ENCODE measurements at places on chromosomes 12 and 14.

DNA sequence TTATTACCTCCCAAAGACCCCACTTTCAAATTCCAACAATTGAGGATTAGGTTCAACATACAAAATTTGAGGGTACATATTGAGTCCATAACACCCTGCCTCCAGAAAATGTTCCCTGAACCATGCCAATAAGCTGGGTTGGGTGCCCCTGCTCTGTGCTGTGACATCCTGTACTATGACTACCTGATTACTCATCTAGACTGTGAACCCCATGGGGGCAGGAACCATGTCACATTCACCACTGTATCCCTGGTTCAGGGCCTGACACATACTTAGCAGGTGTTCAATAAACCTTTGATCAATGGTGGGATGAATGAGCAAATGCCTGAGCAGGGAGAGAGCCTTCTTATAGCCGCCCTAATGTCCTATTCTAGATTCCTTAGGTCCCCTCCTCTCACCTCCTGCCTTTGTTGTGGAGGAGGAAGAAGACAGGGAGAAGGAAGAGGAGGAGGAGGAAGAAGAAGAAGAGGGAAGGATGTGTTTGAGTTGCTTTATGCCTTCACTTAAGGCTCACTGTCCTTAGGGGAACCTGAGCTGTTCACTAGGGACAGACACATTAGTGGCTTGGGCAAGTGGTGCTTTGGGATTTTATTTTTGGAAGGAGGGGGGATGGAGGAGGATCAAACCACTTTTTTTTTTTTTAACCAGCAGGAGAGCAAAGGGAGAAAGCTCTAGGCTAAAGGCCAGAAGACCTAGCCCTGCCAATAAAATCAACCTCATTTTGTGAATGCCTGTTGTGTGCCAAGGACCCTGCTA, 21.3 kb downstream of the GPR68 start:
- no peak for DNase-seq

- DNase-seq, result no peak
Observed at GRCh38 chr12:49797449-49797776, 30.8 kb downstream of the NCKAP5L start.

- DNase-seq, result peak; percentile 62
Observed at GRCh38 chr14:101473045-101473729, 88.1 kb upstream of the DIO3 start.

DNA sequence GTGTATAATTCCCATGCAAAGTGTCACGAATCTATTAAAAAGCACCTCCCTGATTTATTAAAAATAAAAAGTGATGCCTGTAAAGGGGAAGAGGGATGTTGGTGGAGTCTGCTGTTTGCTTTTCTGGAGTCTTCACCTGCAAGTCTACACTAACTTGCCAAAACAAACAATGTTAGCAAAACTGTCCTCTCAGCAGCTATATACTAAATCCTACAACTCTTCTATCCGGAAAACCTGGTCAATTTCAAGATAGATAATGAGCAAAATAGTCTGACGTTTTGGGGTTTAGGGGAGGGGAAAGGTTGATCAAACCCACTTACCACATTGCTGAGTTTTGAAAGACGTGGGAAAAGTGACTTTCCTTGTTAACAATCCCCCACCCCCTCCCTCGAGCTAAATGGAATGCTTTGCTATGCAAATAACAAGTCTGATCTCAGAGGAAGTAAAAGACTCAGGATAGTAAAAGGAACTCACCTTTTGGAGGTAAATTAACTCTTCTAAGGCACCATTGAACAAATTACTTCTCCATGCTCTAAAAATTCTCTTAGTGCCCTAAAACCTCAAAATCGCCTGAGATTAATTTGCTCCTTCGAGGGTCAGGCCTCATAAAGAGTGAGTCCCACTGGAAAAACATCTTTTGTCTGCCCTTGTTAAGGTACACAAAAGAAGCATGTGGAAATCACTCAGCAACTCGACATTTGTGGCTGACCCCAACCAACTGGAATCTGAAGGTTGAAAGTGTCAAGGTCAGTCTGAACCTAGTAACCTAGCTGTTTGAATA, 13.5 kb downstream of the BMP4 start:
- peak; percentile 49 for DNase-seq

DNA sequence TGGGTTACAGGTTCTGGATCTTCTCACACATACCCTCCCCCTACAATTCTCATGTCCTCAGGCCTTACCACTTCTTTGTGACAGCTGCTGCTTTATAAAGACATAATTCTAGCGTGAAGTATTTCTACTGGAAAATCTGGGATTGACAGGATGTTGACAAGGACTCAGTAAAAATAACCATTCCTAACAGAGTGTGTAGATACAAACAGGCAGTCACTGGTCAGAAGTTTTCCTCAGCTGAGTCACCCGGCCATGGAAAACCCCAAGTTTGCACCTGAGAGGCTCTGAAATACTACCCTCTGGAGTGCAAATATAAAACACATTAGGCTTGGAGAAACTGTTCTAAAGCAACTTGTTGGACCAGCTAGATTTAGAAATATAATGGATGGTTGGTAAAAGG, 54.4 kb downstream of the SPPL3 start:
- no peak for DNase-seq

DNA sequence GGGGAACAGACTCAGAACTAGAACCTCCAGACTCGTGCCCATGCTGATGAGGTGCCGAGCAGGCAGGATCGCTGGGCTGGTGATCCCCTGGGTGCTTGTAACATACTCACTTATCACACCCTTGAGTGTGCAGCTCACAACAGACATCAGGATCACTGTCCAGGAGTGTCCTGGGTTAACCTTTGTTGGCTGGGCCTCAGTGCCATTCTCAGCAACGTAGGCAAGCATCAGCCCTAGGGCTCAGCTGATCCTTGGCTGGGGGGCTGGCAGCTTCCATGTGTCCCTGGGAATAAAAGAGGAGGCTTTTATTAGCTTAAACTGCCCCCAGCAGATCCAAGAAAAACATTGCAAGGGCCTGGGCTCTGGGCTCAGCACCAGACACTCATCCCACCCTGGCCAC, 1.6 kb downstream of the TMEM229B start:
- no peak for DNase-seq

- peak; percentile 60 for DNase-seq
Observed at GRCh38 chr12:65876898-65877721, 52.8 kb downstream of the HMGA2 start.

GRCh38 chr12:100114574-100114973, 28.1 kb downstream of the BLTP3B start:
- no peak for DNase-seq

DNA sequence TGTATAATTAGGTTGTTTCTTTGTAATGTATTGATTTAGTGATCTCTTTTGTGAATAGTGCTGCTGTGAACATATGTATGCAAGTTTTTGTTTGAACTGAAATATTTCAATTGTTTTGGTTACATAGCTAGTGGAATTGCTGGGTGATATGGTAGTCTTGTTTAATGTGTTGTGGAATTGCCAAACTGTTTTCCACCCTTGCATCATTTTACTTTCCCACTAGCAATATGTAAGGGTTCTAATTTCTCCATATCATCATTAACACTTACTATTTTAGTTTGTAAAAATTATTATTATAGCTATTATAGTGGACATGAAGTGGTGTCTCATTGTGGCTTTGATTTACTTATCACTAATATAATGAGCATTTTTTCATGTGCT, 5.9 kb downstream of the G2E3 start:
- DNase-seq, result no peak

- DNase-seq, result no peak
Observed at GRCh38 chr12:123990511-123990910, 17.5 kb downstream of the ZNF664 start.

DNA sequence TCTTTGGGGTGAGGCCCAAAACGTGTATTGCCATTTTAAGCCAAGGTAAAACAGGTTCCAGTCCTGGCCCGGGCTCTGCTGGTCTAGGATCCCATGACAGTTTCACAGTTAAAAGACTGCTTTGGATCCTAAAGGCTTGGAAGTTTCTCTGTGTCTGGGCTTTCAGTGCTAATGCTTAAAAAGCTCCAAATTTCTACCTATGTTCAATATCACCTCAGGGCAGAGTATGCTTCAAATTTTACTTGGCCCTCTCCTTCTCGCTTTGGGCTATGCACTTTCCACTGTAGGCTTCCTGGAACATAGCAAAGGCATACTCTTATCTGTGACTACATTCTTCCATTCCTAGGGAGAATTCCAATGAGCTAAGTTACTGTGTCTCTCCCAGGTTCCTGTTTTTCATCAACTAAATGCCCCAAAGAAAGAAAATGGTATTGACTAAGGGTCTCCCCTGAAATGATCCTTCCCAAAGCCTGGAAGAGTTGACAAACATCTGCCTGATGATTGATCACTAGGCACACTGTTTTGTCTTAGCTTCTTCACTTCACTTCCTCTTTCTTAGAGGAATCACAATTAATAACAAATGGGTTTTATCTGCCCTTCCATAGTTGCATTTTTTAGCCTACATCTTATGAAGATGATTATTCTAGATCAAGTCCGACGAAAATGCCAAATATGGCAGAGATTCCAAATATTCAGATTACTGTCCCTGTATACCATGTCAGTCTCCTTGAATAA, 79.4 kb downstream of the TMTC2 start:
- DNase-seq, result no peak

GRCh38 chr14:87049950-87050349, 943.0 kb downstream of the GALC start:
- peak; percentile 46 for DNase-seq

GRCh38 chr12:80299976-80300375, 144.1 kb upstream of the PTPRQ start:
- no peak for DNase-seq

- DNase-seq, result no peak
Observed at GRCh38 chr14:58082491-58083098, 69.4 kb downstream of the ARMH4 start.

DNA sequence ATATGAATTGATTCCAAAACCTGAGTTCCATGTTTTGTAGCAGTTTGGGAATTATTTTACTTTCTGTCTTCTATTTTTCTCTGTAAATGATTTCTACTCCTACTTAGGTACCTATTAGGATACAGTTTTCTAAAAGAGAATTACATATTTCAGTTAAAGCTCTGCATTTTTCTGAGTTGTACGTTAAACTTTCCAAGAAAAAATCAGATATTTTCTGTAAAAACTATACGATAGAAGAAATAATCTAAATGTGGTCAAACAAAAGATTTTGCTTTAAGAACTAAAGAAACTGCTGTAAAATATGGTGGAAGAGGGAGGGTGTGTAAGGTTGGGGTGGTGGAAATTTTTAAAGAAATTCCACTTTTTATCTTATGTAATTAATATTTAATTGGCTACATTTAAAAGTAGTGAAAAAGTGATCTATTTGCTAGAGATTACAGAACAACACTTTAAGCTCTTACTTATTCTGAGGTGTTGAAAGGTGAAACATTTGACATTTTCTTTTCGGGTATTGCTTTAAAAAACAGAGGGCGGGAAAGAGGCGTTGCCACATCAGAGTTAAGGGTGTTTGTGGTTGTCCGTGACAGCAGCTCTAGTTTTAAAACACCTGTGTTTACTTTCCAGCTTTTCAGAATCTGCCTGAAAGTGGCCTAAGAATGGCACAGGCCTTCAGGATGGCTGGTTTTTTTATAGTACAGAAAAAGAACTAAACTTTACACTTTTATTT, 187.3 kb downstream of the MIPOL1 start:
- DNase-seq, result no peak

- no peak for DNase-seq
Observed at GRCh38 chr12:93813972-93814821, 137.0 kb downstream of the CRADD start.

DNA sequence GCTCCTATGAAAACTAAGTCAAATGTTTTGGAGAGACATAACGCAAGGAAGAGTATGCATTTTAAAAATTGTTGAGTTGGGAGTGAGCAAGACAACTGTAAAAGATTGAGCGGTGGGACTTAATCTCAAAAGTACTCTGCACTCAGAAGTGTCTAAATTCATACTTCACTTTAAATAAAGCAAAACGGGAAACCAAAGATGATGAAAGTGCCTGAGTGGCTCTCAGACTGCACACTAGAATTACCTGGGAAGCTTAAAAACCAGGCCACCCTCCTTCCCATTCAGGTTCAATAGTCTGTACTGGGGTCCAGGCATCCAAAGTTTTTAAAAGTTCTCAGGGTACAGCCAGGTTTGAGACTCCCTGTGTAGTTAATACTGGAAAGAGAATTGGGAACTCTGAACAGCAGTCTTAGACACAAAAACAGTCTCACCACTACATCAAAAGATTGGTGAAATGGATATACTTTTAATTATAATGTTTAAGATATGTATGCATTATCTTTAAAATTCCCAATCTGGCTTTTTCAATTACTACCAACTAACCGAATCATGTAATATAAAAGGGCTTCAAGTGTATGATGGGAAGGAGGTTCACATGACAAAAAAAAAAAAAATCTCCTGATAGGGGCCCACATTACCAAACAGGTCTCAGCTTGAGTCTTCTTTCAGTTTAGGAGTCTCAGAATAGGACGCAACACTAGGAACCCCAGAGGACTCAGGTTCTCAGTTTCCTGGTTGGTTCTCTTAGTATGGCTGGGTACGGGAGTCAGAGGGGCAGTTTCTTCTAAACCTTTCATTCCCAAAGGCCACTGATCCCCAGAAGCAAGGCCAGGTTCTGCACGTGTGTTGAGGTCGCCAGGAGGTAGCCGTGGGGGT, 1.0 kb downstream of the HOMEZ start:
- DNase-seq, result no peak

DNA sequence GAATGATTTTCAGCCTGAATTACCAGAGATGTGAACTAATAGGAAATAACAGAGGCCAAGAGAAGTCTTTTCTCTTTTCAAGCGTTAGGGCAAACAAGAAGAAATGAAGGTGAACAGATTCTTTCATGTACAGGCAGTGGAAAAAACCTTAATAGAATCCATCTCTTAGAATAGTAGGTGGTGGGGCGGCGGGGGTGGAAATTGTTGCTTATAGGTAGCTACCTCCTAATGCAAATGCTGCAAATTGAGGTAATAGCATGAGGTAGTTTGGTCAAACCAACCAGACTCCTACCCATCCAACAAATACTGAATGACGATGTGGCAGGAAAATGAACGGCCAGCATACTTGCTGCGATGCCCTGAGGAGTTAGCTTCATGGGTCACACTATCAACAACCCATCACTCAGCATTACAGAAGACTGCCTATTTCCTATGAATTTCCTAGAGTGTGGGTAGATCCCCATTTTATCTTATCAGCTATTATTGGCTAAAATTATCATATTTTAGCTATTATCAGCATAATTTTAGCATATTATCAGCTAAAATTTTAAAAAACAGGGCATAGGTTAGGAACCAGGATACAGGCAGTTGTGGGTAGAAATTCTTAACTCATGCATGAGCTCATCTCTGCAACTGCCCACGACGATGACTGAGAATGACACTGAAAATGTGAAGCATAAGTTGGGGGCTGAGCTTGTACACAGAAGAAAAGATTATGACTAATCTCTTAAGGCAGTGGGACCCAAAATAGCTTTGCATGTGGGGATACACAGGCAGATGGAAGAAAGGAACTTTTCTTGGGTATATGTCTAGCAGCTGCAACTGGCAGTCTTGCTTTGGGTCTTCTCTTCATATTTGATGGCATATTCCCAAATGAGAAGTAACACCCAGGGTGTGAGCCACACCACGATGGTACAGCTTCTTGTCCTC, 68.7 kb downstream of the NIN start:
- DNase-seq, result no peak
